ENCODE measurements at places on chromosomes 11 and 22. TPM values are rescaled to one million over a fixed set of nuclear protein-coding genes. Genes with fewer than 3 reads are reported as not detected.
A peak's percentile ranks its signal among the peaks of the same experiment; 100 is the strongest.

DNA sequence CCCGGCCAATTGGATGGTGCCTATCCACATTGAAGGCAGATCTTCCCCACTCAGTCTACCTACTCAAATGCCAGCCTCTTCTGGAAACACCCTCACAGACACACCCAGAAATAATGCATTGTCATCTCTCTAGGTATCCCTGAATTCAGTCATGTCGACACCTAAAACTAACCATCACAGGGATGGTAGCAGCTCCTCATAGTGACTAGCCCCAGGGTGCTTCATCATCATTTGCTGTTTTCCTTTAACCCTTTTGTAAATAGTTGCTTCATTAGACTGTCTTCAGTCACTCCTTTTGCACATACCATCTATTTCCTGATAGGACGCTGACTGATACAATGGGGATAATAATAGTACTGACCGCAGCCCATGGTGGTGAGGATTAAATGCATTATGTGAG lies 18.8 kb upstream of the AMOTL1 start:
- DNase-seq: no peak

Gene C11orf52
- 10.1 TPM for total RNA-seq

DNA sequence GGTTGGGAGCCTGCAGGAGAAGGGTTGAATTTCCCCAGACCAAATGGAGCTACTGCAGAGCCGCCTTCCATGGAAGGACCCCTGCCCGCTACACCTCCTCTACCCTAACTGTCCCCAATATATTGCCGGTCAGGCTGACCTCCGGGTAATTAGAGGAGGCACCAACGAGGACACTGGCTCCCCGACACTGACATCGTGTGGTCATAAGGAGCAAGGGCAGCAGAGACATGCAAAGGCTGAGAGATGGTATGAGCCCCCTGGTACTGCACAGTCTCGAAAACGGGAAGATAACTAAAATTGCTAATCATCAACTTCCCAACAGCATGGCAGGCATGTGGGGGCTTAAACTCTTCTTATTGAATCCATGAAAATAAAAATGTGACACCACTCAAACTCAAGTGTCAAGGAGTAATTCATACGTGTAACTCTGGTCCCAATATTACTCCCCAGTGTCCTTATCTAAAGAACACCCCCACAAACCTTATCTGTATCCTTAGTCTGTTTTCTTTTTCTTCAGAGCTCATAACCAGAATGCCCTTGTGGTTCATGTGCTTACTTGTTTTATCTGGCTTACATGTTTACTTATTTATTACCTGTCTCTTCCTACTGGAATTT lies 4.4 kb downstream of the CAVIN3 start:
- peak; percentile 53 for DNase-seq

- no peak for DNase-seq
Observed at GRCh38 chr11:87258171-87258833, 220.6 kb downstream of the TMEM135 start.

DNA sequence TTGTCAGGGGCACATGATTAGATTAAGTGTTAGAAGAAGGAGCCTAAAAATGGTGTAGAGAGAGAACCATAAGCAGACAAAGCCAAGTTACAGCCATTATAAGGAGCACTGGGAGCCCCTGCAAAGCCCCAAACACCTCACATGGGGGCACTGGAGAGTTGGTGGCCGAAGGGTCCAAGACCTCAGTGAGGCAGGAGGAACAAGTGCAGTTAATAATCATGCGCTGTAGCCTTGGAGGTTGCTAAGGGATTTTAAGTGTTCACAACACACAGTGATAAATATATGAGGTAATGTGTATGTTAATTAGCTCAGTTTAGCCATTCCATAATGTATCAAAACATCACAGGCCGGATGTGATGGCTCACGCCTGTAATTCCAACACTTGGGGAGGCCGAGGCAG lies 54.4 kb upstream of the JAM3 start:
- DNase-seq: no peak

Gene CHRNA10
- 0.81 TPM for total RNA-seq

- DNase-seq: no peak
Observed at GRCh38 chr22:28398981-28399380, 280.7 kb downstream of the TTC28 start.

DNA sequence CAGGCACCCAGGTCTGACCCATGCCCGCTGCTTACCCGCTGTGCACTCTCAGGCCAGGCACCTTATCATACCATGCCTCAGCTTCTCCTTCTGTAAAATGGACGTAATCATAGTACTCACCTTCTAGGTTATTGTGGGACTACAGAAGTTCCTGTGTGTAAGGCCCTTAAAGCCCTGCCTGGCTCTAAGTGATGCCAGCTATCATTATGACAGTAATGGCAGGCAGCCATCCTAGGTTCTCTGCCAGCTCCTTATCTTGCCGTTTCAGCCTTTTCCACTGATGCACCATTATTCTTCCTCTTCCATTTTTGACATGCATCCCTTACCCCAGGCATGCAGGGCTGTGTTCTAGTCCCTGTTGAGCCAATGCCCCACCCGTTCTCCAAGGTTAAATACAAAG lies 57.9 kb downstream of the DBX1 start:
- DNase-seq: no peak

- DNase-seq: no peak
Observed at GRCh38 chr11:134398079-134398444, 14.0 kb downstream of the B3GAT1 start.

DNA sequence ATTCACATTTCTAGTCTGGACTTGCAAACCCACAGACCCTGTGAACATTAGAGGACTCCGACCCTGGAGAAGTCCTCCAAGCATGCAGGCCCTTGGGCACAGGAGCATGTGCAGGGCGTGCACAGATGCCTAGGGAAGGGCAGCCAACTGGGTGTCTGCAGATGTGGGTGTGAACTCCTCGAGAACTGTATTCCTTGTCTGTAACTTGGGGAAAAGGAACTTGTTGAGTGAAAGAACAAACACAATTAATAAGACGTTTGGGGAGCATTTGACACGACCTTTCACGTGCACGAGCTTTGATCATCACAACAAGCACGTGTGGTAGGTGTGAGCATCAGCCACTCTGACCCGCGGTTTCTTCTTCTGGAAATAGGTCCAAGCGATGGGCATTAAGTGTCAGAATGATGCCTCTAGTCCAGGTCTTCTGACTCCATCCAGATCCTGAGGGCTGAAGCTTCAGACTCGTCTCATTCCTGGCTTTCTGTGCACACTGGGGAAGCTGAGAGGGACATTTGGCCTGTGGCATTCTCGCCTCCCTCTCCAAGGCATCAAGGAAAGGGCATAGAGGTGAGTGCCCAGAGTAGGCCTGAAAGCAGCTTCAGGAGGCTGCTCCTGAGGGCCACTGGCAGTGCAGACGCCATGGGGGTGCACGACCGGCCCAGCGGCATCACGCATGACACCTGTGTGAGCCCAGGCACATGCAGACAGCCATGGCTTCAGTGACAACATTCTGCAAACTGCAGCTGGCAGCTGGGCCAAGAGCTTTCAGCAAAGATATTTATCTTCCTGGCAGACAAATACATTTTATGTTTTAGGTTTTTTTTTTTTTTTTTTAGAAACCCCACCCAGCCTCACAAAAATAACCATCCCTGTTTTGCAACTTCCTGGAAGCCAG lies 32.5 kb downstream of the ALX4 start:
- no peak for DNase-seq

- no peak for DNase-seq
Observed at GRCh38 chr22:47990481-47990880, 1228.0 kb downstream of the TBC1D22A start.

Gene ABTB2
- 16.5 TPM for total RNA-seq

DNA sequence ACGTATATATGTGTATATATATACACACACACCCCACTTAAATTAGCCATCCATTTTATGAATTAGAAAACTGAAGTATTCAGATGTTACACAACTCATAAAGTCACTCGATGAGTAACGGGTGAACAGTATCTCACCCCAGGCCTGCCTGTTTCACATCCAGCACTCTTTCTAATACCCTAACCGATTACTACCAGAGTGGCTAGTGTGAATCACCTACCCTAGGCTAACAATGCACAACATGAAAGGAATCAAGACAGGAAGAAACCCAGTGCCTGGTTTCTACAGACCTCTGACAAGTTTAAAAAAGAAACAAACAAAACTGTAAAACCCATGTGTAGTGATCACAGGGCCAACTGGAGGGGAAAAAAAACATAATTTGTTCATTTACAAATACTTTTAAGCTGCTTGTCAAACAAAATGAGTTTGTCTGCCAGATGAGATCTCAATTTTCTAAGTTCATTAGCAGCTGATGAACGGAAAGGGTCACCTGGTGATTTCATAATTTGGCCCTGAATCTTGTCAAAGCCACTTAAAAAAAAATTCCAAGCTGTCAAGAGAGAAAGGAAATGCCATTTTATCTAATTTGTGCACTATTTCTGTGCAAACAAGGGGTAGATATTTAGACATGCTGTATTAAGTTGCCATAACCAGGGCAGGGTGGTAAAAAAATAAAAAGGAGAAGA lies 134.8 kb downstream of the LARGE1 start:
- DNase-seq: no peak

Gene INPP5J
- 26.3 TPM for total RNA-seq

- no peak for DNase-seq
Observed at GRCh38 chr11:2262301-2263070, 7.9 kb downstream of the ASCL2 start.

GRCh38 chr11:68471360-68472340 lies 11.1 kb downstream of the PPP6R3 start:
- no peak for DNase-seq

GRCh38 chr11:11171854-11172253 lies 181.2 kb downstream of the CSNK2A3 start:
- DNase-seq: no peak

Measured in left colon (tissue), 2 donors.